IMR-90 (cell line): ENCODE measurements at places on chromosomes 7 and 10.
A peak's percentile ranks its signal among the peaks of the same experiment; 100 is the strongest.

DNA sequence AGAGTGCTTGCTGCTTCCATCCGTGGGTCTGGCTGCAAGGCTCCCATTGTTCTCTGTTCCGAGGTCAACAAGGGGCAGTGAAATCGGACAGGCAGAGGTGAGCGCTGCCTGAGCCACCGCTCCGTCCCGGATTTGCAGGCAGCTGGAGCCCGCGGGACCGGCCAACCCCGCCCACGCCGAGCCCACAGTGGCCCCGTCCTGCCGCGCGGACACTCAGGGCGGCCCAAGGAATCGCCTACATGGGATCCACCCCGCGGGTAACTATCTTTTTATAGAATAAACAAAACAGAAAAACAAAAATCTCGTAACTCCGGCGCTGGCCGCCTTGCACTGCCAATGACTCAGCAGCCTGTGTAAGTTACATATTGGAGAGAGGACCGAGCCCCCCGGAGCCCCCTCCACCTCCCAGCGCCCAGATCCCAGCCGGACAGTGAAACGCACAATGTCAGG, 1.9 kb downstream of the BNIP3 start:
- peaks cover 22% of the 10 kb centered on the region for H3K4me1 ChIP-seq
- DNase-seq: peak; percentile 40
- peak overlapping the region; percentile 92 for H3K4me3 ChIP-seq
- H3K27me3 ChIP-seq: no peaks in the 10 kb centered on the region
- peaks cover 30% of the 10 kb centered on the region for H3K36me3 ChIP-seq

- H3K4me1 ChIP-seq: no peaks in the 10 kb centered on the region
- H3K27me3 ChIP-seq: no peaks in the 10 kb centered on the region
- no peak overlapping the region for H3K27ac ChIP-seq
- peak; percentile 8 for DNase-seq
- H3K36me3 ChIP-seq: no peaks in the 10 kb centered on the region
These were observed 22.6 kb downstream of the COL28A1 start for GRCh38 chr7:7512861-7513597.

- H3K27ac ChIP-seq: no peak overlapping the region
- DNase-seq: no peak
- peaks cover 49% of the 10 kb centered on the region for H3K36me3 ChIP-seq
These were observed 15.4 kb downstream of the SEC24C start for GRCh38 chr10:73759512-73760115.

GRCh38 chr7:114653364-114654088, 238.9 kb downstream of the FOXP2 start:
- no peaks in the 10 kb centered on the region; the same call in 1 of the 2 replicates for H3K4me1 ChIP-seq
- no peaks in the 10 kb centered on the region for H3K36me3 ChIP-seq
- H3K4me3 ChIP-seq: no peak overlapping the region
- DNase-seq: peak; percentile 5

GRCh38 chr10:126309228-126309883, 78.9 kb downstream of the ADAM12 start:
- no peaks in the 10 kb centered on the region for H3K36me3 ChIP-seq
- DNase-seq: peak; percentile 8
- H3K4me1 ChIP-seq: peaks cover 7% of the 10 kb centered on the region
- no peak overlapping the region for H3K27ac ChIP-seq
- H3K27me3 ChIP-seq: no peaks in the 10 kb centered on the region
- H3K4me3 ChIP-seq: no peak overlapping the region

- H3K4me1 ChIP-seq: peaks cover 4% of the 10 kb centered on the region; the same call in 1 of the 2 replicates
- H3K27ac ChIP-seq: no peak overlapping the region
- H3K4me3 ChIP-seq: no peak overlapping the region
- H3K27me3 ChIP-seq: no peaks in the 10 kb centered on the region
These were observed 58.0 kb upstream of the EBF3 start for GRCh38 chr10:130022086-130022485.

GRCh38 chr7:85474234-85474633, 287.4 kb upstream of the SEMA3D start:
- no peaks in the 10 kb centered on the region for H3K36me3 ChIP-seq
- H3K4me3 ChIP-seq: no peak overlapping the region
- H3K27me3 ChIP-seq: no peaks in the 10 kb centered on the region
- H3K27ac ChIP-seq: no peak overlapping the region
- no peaks in the 10 kb centered on the region for H3K4me1 ChIP-seq
- peak; percentile 50 for DNase-seq

DNA sequence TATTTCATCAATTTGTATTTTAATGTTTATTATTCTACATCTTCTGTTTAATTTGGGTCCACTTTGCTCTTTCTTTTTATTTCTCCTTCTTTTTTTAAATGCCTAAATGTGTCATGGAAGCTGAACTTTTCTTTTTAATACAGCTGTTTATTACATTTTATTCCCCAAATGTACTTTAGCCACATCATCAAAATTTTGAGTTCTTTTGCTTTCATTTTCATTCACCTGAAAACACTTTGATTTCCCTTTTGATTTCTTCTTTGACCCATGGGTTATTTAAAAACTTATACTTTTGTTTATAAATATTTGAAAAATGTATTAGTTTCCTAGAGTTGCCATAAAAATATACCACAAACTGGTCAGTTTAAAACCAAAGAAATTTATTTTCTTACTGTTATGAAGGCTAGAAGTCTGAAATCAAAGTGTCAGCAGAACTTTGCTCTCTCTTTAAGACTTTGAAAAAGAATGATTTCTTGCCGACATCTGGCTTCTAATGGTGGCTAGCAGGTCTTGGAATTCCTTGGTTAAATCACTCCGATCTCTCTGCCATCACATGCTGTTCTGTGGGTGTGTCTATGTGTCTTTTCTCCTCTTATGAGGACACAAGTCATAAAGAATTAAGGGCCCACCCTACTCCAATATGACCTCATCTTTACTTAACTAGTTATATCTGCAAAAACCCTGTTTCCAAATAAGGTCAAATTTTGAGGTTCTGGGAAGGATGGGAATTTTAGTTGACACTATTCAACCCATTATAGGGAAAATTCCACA, 225.5 kb downstream of the ANKRD7 start:
- H3K4me3 ChIP-seq: no peak overlapping the region
- no peaks in the 10 kb centered on the region for H3K4me1 ChIP-seq
- no peak overlapping the region for H3K27ac ChIP-seq
- no peak for DNase-seq
- no peaks in the 10 kb centered on the region for H3K27me3 ChIP-seq

GRCh38 chr7:118140468-118140867, 43.5 kb upstream of the LSM8 start:
- no peak overlapping the region for H3K4me3 ChIP-seq
- H3K36me3 ChIP-seq: no peaks in the 10 kb centered on the region
- no peak overlapping the region for H3K27ac ChIP-seq
- no peaks in the 10 kb centered on the region for H3K4me1 ChIP-seq

DNA sequence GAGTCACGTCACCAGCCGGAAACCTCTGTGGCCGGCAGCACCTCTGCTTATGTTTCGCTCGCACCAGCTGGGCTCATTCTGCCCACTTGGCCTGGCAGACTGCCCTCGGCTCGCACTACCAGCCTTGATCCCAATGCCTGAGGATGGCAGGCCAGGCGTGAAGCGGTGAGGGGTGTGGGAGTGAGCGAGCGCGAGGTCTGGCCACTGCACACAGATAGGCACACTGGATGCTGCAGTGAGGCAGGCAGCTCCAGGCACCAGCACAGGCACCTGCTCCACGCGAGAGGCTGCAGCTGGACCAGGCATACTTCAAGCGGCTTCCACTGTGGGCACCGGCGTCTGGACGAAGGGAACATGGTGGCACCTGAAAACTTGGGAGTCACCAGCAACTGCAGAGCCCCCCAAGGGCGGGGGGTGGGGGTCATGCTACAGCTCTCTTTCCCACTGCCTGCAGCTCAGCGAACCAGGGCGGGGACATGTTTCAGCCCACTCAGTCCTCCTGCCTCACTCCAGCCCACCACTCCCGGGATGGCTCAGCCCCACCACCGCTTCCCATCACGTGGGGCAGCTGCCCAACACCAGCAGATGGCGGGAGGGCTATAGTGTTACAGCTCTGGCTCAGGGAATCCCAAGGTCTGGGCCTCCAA, 5.4 kb upstream of the DMTF1 start:
- no peaks in the 10 kb centered on the region for H3K36me3 ChIP-seq
- no peaks in the 10 kb centered on the region for H3K4me1 ChIP-seq
- no peak for DNase-seq
- no peak overlapping the region for H3K4me3 ChIP-seq
- H3K27me3 ChIP-seq: no peaks in the 10 kb centered on the region; the same call in 1 of the 2 replicates
- no peak overlapping the region for H3K27ac ChIP-seq

DNA sequence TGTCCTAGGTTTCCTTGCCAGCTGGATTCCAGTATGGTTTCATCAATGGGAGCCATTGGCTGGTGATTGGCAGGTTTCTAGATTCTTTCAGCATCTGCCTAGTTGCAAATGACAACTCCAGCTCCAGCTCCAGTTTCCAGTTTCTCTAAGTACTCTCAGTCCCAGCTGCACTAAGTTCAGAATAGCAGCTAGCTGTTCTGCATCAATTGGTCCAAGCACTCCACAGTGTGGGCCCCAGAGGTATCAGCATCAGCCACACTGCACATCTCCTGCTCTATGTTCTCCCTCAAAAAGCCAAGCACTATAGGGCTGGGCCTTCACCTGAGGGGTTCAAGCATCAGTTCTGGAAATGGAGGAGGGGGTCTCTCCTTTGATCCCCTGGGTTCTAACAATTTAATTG, 143.4 kb downstream of the VPS50 start:
- H3K27ac ChIP-seq: no peak overlapping the region
- peaks cover 8% of the 10 kb centered on the region for H3K27me3 ChIP-seq
- DNase-seq: no peak
- no peaks in the 10 kb centered on the region for H3K4me1 ChIP-seq
